Sigmoid colon (tissue), 7 donors: ENCODE measurements at places on chromosomes 7 and 10.

DNA sequence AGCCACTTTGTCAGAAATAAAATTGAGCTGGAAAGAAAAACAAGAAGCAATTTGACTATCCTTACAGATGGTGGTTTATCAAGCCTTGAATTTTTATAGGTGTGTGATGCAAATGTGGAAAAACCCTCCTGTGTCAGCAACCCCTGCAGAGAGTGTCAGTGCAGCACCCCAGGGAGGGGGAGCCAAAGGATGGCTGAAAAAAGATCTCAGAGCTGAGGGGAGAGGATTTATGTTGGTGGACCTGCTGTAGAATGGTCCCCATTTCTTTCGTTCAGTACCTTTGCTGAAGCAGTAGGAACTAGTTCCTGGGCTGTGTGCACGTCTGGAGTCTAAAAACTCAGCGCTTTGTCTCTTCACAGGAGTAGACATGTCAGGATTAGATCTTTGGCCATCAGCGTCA, 239.0 kb downstream of the PHTF2 start:
- no peak overlapping the region for H3K27ac ChIP-seq
- H3K4me1 ChIP-seq: no peaks in the 10 kb centered on the region
- H3K27me3 ChIP-seq: no peaks in the 10 kb centered on the region

GRCh38 chr7:158015403-158016179, 572.0 kb downstream of the PTPRN2 start:
- no peak for DNase-seq
- H3K4me1 ChIP-seq: peaks cover 13% of the 10 kb centered on the region
- H3K27ac ChIP-seq: no peak overlapping the region
- no peaks in the 10 kb centered on the region for H3K36me3 ChIP-seq

DNA sequence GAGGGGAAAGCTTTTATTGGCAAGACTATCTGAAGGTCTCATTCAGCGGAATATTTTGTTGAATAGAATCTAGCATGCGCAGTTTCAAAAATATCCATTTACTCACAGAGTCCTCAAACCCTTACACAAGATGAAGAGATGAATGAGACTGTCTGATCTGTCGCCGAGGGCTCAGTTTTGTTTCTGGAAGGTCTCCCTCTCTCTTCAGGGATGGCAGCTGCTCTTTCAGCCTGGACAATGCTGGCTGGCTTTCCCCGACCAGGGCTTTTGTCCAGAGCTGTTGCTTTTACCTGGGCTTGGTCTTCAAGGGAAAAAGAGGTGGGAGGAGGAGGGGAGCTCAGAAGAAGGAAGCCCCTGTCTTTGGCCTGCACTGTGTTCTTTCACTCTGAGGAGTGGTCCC, 81.9 kb upstream of the BTBD16 start:
- H3K27ac ChIP-seq: peak overlapping the region; percentile 36
- H3K36me3 ChIP-seq: peaks cover 6% of the 10 kb centered on the region
- H3K27me3 ChIP-seq: no peaks in the 10 kb centered on the region
- no peak for DNase-seq
- no peak overlapping the region for H3K4me3 ChIP-seq
- no peaks in the 10 kb centered on the region for H3K4me1 ChIP-seq

DNA sequence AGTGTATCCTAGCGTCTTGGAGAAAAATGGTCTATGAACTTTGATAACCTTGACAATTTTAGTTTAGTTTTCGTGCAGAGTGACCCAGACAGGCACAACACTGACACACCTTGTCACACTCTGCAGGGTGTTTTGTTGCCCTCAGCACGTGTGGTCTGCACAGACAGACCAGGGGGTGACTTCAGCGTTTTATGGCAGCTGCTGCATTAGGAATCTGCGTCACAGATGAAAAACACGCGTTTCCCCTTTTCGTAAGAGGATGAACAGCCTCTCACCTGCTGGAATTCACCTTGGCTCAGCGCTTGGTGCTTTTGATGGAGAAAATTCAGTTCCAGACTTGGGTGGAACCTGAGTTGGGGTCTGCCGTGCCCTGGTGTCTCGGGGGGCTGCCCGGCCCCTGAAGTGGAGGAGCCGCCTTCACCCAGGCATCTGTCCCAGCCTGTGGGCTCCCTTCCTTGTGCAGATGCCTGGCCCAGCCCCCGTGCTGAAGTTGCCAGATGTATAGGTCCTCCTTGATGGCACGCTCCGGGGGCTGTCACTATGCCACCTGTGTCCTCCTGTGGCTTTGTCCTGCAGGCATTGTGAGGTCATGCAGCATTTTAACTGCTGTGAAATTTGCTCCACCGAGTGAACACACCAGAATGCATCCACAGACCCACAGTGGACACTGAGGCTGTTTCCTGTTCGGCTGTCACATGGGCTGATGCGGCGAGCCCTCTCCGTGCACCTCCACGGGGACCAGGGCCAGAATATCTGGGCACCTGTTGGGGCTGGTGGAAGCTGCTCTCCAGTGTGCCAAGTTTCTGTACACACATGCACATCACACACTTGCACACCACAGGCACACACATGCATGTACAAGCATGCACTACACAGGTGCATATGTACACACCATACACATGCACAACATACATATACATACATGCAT, 18.3 kb downstream of the INPP5A start:
- H3K27me3 ChIP-seq: no peaks in the 10 kb centered on the region
- no peaks in the 10 kb centered on the region for H3K36me3 ChIP-seq
- H3K4me3 ChIP-seq: no peak overlapping the region
- H3K4me1 ChIP-seq: no peaks in the 10 kb centered on the region

GRCh38 chr7:151236406-151236805, 4.1 kb downstream of the CHPF2 start:
- H3K36me3 ChIP-seq: no peaks in the 10 kb centered on the region
- DNase-seq: no peak
- no peaks in the 10 kb centered on the region for H3K4me1 ChIP-seq
- no peaks in the 10 kb centered on the region for H3K27me3 ChIP-seq
- no peak overlapping the region for H3K27ac ChIP-seq

GRCh38 chr7:95088536-95089215, 181.3 kb downstream of the PPP1R9A start:
- DNase-seq: no peak
- H3K4me1 ChIP-seq: no peaks in the 10 kb centered on the region
- H3K27me3 ChIP-seq: no peaks in the 10 kb centered on the region
- no peak overlapping the region for H3K4me3 ChIP-seq
- no peaks in the 10 kb centered on the region for H3K36me3 ChIP-seq
